ENCODE measurements at places on chromosomes 16 and 17.

DNA sequence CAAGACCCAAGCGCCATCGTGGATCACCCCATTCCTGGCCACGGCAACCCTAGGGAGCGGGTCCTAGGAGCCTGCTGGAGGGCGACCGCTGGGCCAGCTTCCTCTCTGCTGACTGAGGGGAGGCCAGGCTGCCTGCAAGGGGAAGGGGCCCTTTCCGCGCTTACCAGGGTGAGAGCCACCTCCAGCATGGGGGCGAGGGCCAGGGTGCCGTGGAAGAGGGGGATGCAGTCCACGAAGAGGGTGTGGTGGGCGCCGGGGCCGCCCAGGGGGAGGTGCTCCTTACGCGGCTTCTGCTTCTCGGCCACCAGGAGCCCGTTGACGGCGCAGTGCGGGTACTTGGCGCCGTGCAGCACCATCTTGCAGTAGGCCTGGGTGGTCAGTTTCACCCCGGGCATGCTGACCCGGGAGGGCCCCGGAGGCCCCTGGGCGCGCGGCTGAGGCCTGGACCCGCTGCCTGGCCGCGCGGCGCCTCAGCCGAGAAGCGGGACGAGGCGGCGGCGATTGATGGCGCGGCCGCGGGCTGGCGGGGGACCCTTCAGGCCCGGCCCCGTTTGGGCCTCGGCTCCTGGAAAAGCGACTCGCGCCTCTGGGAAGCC, 345 bp downstream of the EMC8 start:
- DNase-seq: peak; percentile 8

GRCh38 chr17:34511931-34512330, 67.5 kb upstream of the TMEM132E start:
- no peak for DNase-seq

DNA sequence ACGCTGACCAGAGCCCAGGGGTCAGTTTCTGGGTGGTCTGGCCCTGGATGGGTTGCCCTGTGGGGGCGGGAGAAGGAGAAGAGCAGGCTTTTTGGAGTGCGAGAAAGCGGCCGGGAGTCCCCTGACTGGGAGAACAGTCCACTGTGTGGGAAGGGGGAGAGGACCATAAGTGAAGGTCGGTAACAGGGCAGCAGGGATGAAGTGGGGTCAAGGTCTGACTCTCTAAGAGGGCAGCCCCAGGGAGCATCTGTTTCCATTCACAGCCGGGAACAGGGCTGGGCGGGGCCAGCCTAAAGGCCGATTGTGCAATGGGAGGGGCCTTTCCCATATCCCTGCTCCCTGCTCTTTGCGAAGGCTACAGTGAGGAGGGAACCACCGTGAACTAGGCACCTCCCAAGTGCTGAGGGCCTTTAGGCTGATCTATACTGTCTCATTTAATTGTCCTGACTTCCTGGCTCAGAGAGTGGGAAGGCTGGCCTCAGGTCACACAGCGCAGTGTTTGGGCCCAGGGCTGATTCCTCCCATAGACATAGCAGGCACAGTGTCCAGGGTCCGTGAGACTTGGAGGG, 10.4 kb upstream of the WFDC1 start:
- DNase-seq: peak; percentile 33

DNA sequence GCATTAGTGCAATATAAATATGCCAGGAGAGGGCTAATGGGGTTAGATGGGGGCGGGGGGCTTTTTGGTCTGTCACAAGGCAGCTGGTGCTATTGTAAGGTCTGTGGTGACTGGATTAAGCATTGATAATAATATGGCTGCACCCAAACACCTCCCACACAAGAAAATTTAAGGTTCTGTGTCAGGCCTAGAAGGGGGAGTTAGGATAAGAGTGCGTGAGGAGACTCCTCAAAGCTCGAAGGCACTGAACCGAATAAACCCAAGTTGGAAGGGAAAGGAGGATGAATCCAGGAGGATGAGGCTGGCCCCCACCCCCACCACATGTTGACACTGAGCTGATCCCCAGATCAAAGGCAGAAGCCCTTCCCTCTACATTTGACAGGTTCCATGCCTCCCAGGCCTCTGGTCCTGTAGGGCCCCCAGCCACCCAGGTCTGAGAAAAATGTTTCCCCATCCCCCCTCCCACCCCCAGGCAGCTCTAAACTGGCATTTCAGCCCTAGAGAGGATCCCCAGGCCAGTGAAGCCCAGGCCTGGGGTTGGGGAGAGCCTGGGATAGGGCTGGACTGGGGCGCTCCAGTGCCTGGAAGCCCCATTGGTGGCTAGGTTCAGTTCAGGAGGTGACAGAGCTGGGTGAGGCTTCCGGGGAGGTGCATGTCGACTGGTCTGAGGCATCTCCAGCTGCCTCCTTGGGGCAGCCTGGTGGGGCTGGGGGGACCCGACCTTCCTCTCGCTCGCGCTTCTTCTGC, 1.7 kb downstream of the HOXB1 start:
- no peak for DNase-seq

DNA sequence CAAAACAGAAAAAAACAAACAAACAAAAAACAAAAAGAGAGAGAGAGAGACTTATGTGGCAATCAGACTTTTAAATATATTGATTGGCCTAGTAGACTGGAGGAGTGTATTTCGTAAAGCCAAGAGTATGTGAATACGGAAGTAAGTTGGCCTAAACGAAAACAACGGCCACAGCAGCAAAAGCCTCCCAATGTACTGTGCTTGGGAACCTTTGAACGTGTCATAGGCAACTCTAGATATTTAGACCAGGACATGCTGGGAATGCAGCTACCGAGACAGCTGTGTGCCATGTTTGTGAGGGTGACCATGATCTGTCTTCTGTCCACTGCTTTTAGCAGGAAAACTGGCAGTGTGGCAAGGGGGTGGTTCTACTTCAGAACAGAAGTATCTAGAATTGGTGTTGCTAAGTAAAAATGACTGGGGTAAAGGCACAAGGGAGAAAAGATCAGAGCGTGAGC, 7.4 kb downstream of the MAF start:
- no peak for DNase-seq

DNA sequence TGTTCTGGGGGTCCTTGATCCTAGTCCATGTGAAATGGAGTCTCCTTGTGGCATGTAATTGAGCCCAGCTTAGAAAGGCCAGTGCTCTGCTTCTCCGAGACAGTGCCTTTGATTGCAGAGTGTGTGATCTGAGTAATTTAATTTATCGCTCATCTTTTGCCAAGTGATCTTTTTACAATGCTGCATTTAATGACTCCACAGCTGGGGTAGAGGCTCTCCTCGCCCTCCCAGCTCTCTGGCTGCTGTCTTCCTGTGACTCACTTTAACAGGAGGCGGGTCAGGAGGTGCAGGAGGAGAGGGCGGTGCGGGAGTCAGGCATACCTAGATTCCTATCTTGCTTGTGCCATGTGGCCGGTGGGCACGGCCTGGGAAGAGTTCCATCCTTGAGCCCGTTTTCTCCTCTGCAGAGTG, 113.4 kb upstream of the FOXF1 start:
- peak; percentile 80 for DNase-seq

GRCh38 chr17:76789235-76789788, 51.4 kb downstream of the MFSD11 start:
- DNase-seq: no peak

DNA sequence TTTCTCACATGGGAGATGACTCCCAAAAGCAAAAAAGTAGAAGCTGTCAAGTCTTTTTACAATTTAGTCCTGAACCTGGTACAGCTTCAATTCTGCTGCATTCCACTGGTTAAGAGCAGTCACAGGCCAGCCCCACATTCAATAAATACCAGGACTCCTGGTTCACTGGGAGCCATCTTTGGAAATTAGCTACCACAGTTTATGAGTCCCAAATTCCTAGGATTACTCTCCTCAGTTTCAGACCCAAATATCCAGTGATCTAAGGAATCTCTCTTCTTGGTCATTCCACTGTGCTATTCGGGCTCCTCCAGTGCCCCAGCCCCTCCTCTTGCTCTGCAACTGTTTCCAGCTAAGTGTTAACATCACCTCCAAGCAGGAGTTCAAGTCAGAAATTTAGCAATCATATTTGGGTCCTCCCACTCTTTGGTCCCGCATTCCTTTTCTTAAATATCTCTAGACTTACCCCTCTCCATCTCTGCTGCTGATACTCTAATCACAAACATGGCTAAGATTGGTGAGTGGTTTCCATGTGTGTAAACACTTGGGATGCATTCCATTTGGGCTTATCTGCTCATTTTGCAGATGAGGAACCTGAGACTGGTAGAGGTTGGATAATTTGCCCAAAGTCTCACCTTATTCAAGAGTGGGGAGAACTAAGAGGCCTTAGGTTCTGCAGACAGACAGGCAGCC, 9.6 kb upstream of the WIPF2 start:
- peak; percentile 31 for DNase-seq

DNA sequence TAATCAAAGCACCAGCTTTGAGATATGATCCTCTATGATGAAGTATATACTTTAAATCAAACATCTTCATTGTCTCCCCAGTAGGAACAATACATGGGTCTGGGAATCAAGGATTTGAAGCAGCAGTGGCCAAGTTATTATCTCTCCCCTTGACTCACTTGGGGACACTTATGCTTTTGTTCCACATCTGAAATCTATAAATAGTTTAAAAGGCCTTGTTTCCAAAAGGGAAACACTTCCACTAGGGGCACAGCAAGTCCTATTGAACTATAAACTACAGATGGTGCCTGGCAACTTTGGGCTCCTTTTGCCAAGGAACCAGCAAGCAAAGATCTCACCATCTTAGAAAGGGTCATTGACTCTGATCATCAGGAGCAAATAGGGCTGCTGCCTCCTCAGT, 16.0 kb upstream of the CEP112 start:
- DNase-seq: no peak

DNA sequence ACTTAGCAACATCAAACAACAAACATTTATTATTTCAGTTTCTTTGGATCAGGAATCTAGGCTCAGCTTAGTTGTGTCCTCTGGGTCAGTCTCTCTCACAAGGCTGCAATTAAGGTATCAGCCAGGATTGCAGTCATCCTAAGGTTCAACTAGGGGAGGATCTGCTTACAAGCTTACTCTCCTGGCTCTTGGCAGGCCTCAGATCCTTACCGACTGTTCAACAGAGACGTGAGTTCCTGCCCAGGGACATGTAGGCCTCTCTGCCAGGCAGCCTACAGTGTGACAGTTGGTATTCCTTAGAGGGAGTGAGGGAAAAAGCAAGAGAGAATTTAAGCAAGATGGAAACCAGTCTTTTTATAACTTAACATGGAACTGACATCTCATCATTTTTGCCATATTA, 294.0 kb downstream of the ZFHX3 start:
- DNase-seq: no peak

- peak; percentile 47 for DNase-seq
Measured at GRCh38 chr17:34177642-34178041, 77.4 kb upstream of the CCL2 start.

DNA sequence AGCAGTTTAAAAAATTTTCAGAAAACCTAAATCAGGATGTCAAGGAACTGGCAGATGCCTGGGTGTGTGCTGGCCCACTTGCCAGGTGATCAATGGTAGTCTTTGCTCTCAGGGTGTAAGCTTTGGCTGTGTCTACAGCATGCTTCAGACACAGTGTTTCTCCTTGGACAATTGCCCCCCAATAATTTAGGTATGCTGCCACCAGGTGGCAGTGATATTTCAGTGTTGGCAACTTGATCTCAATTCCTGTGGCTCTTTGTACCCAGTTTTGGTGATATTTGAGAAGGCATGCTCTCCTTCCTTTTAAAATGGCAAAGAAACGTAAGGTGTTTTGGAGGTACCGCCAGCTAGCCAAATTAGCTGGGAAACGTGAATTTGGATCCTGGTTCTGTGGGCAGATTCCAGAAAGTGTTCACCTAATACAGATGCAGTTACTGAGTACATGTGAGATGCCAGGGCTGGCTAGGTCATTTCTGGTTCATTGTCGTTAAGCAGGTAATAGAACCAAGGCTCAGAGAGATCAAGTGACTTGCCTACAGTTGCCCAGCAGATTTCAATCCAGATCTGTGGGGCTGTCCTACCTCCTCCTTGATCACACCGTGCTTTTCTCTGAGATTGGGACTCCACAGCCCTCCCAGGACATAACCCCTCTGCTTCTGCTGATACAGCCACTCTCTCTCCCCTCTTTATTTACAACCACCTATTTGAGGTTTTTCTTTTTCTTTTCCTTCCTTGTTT, 155.6 kb upstream of the PLCG2 start:
- peak; percentile 62 for DNase-seq

GRCh38 chr16:82083710-82084353, 48.8 kb downstream of the HSD17B2 start:
- no peak for DNase-seq

DNA sequence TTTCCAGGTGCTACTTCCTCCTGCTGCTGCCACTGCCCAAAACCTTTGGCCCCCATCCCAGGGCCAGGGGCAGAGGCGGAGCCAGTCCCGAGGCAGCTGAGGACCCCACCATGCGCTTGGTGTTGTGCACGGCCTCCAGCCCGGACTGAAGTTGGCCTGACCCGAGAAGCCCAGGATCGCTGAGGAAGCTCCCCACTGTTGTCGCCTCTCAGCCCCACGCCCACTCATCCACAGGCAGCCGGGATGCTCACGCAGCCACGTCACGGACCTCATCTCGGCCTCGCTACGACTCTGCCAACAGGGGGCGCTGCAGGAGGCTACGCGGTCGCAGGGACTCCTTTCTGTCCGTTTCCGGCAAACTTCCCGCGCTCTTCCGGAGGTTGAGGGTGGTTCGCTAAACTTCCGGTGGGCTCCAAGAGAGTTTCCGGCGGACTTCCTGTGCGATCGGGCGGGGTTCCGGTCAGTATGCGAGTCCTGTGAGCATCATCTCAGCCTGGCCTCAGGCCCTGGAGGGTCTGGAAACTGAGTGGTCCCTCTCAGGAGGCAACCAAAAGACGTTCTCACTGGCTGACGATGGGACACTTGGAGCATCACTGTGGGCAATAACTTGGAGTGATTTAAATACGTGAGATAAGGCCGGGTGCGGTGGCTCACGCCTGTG, 12.4 kb downstream of the ZG16B start:
- peak; percentile 10 for DNase-seq

DNA sequence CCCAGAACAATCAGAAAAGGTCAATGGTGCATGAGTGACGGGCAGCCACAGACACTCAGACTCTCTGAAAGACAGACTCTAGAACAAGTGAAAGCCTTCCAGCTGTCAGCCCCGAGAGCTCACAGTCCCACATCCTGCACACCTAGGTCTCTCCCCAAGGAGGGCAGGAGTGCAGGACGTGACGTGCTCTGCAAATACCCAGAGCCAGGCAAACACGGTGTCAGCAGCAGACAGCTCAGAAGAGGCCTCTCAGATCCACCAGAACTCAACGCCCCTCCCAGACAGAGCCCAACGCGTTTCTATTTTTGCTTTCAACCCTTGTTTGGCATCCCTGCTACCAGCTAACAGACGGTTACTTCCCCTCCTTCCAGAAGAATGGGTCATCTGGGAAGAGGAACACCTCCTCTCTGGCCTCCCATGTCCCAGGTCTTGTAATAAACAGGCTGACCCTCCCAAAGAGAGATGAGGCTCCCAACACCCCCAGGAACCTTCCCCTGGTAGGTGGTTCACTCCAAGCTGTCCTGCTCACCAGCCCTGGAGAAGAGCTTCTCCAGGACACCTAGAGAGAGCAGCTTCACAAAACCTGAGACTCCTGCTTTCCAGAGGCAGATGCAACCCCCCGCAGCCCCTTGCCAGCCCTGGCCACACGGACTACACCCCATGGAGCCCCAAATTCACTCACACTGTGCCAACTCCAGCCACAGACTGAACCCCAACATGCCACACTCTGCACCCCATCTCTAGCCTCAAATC, 7.6 kb downstream of the PITPNM3 start:
- DNase-seq: no peak

- DNase-seq: no peak
Measured at GRCh38 chr17:74424117-74424516, 7.8 kb upstream of the GPRC5C start.

- no peak for DNase-seq
Measured at GRCh38 chr17:48251950-48252349, 144.4 kb downstream of the SNX11 start.

GRCh38 chr17:39950871-39951348, 11.9 kb upstream of the GSDMA start:
- peak; percentile 35 for DNase-seq

- no peak for DNase-seq
Measured at GRCh38 chr17:80339731-80340456, 75.1 kb upstream of the ENDOV start.

Measured in fibroblast of the aortic adventitia (primary cell).